Fibroblast of the aortic adventitia (primary cell): ENCODE measurements at places on chromosomes 5 and 9. TPM values are rescaled to one million over a fixed set of nuclear protein-coding genes. Genes with fewer than 3 reads are reported as not detected.
A peak's percentile ranks its signal among the peaks of the same experiment; 100 is the strongest.

NSG2 gene
- not detected in 2 replicates for total RNA-seq

QRFP gene
- total RNA-seq: not detected in 2 replicates

PDE8B gene
- total RNA-seq: not detected in 2 replicates

LEAP2 gene
- 0.18 and 0.74 TPM in 2 replicates for total RNA-seq

LCN9 gene
- total RNA-seq: not detected in 2 replicates

C9orf153 gene
- total RNA-seq: 0.41 and 0.45 TPM in 2 replicates

ZNF366 gene
- total RNA-seq: not detected in 2 replicates

SHROOM1 gene
- 1.2 and 7.6 TPM in 2 replicates for total RNA-seq

GARIN3 gene
- total RNA-seq: not detected in 2 replicates

PHF24 gene
- total RNA-seq: under 0.01 and 0.16 TPM in 2 replicates

LCN15 gene
- not detected in 2 replicates for total RNA-seq

WDR38 gene
- not detected in 2 replicates for total RNA-seq

ANGPTL2 gene
- total RNA-seq: 41.0 and 47.5 TPM in 2 replicates

PCDHA7 gene
- total RNA-seq: 0.18 and 0.41 TPM in 2 replicates

TSSK1B gene
- total RNA-seq: 1.4 TPM in 1 of 2 replicates, not detected in the other

- DNase-seq: no peak
These were observed 20.1 kb upstream of the FCN2 start for GRCh38 chr9:134860510-134860909.

DNA sequence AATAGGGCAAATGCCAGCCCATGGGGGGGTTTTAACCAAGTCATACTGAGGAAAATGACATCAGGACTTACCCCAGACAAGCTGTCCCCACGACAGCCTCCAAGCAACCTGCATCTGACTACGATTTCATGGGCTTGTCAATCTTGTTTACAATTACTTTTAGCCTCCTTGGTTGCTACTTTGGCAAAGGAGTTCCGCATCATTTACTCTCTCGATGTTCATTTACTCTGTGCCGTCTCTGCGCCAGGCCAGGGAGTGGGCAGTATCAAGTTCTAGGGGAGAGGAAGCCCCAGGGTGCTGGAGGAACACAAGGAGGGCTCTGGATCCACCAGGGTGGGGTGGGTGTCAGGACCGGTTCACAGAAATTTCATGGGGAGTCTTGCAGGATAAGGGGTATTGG is 23.9 kb downstream of the PTPN3 start:
- DNase-seq: no peak

DNA sequence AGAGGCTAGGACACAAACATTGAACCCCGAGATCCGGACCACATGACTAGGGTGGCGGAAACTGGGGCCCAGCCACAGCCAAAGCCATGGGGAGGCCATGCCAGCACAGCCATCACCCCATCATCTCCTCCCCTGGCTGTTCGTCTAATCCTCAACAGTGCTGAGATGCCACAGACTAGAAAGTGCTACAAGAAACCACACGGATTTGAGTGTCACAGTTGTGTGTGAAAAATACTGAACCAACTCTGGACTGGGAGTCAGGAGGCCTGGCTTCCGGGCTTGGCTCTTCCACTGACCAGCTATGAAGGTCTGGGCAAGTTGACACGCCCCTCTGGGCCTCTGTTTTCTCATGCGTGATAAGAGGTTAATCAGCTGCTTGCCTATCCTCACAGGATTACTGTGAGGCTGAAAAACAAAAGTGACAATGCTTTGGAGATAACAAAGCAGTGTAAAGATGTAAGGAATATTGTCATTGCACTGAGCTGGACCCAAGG is 38.8 kb upstream of the SHB start:
- peak; percentile 9 for DNase-seq

DNA sequence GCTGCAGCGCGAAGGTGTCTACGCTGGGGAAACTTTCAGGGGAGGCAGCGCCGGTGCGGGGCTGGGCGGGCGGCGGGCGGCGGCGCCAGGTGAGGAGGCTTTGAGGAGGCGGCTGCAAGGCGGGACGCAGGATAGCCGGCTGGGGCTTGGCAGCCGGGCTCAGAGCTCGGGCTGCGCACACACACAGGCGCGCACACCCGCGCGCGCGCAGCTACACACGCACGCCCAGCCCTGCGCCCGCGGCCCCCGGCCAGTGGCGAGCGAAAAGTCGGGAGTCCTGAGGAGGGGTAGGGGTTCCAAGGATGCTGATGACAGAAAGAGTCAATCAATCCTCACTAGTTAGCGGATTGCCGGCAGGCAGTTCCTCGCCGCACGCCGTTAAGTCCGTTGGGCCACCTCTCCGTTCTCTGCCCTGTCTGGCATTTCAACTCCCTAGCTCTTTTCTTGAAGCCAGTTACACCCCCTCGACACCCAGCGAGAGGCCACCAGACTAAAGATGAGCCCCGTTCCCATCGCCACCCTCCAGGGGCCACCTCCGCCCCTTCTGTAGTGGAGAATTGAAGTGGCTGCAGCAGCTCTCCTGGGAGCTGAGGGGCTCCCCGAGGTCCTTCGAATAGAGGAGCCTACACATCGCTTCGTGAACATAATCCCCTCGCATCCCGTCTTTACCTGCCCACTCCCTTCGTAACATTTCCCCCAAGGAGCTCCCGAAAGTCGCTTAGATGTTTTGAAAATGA is 1640.3 kb upstream of the C9orf72 start:
- DNase-seq: no peak

DNA sequence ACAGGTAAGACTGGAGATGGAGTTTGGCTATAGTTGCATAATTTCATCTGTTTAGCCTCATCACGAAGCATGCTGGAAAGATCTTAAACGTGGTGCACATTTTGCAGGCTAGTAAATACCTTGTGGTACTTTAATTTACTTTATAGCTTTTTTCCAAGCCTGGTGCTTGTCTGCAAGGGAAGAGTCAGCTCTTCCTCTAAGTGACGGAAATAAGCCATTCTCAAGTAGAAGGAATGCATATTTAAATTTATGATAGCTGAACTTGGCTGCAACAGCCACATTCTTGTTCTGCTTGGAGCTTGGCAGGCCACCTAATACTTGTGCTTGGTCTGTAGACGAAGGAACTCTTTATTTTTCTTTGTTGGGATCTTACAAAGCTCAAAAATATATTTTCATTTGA is 188.0 kb upstream of the PIK3R1 start:
- DNase-seq: peak; percentile 91

- peak; percentile 30 for DNase-seq
These were observed 253.5 kb upstream of the ATP10B start for GRCh38 chr5:161105525-161105924.

- DNase-seq: no peak
These were observed 117.4 kb upstream of the GRIA1 start for GRCh38 chr5:153373130-153373498.

DNA sequence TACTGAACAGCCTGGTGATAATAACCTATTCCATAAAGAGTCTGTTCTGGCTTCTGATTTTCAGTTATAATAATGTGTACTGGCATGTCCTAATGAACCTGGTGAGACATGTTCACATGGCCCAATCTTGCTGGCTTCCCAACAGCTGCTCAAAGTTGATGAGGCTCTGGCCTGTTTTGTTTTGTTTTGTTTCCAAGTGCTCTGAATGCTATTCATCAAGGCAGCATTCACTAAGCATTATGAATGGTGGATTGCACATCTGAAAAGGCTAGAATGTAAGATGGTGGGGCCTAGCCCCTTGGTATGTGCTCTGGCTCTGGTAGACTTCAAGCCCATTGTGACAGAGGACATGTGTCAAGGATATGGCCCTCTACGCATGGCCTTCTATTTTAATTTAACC is 388.5 kb downstream of the PSAT1 start:
- no peak for DNase-seq

DNA sequence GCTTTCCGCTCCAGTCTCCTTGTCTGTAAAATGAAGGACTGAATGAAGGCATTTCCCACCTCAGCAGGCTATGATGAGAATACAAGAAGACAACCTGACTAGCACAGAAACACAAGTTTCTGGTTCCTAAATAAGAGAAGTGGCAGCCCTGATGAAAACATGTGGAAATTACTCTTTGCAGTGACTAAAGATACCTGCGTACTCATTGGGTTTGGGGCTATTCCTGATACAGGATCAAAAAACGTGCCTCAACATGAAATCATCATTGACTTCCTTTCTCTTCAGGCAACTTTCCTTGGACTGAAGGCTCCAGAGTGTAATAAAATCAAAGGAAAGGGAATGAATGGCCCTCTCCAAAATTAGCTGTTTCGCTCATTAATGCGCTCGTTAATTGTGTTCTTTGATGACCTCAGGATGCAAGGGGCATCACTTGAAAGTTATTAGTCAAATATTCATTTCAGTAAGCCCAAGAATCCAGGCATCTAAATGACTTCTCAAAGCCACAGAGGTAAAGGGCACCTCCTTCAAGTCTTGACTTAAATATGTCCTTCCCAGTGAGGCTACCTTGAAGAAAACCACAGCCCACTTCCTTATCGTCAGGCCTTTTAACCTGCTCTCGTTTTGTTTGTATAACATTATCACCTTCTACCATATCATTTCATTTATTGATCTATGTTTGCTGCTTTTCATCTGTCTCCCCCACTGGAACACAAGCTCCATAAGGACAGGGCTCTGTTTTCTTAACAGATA is 68.9 kb downstream of the RASEF start:
- no peak for DNase-seq

DNA sequence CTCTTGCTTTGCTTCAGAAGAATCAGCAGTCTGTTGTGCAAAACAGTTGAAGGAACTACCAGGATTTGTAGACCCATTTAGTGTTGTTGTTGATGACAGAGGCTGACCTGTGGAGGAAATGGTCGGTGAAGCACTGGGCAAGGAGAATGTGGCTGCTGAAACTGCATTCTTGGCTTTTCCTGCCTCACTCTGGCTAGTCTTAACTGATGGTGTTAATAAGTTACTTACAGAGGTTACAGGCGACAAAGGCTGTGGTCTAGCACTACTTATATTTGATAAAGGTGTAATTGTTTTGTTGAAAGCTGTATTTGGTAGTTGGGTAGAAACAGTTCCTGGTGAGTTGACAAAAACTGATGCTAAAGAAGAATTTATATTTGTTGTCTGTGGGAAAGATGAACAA is 31.5 kb downstream of the MLANA start:
- DNase-seq: no peak

GRCh38 chr5:962801-963200 is 45.8 kb upstream of the NKD2 start:
- DNase-seq: no peak

DNA sequence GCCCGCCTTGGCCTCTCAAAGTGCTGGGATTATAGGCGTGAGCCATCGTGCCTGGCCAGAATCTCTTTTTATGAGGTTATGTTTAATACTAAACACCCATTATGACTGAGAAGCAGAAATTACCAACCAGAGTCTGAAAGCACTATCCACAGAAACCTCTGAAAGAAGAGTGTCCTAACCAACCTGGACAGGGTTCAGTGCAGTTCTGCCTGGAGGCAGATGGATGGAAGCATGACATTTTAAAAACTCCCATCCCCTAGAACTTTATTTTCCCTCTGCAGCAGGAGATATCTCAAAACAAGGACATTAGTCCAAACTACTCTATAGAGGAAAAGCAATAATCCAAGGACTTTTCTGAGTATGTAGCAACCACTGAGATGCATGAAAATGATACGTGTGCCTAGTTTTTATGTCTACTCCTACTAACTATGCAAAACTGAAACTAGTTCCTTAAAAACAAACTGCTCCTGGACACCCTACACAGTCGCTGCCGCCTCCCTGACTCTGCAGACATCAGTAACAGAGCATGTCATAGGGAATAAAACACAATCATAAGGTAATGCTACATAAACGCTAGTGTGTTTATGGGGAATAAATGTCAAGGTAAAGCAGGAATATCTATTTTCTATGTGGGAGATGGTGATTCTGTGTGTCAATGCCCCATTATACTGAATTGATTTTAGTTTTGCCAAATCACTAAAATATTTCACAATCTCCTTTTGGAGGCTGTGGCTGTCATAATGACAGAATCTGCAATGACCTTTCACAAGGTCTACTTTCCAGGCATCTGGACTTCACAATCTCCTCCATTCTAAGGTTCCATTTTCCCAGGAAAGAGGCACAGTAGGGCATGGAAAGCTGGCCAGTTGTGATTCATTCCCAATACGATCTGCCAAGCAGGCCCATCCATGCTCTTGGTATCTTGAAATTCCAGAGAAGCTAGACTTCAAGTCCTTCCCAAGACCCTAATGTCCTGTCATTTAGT is 122.8 kb downstream of the SIL1 start:
- peak; percentile 40 for DNase-seq

- DNase-seq: peak; percentile 79
These were observed 38.7 kb downstream of the NLN start for GRCh38 chr5:65760504-65761275.

DNA sequence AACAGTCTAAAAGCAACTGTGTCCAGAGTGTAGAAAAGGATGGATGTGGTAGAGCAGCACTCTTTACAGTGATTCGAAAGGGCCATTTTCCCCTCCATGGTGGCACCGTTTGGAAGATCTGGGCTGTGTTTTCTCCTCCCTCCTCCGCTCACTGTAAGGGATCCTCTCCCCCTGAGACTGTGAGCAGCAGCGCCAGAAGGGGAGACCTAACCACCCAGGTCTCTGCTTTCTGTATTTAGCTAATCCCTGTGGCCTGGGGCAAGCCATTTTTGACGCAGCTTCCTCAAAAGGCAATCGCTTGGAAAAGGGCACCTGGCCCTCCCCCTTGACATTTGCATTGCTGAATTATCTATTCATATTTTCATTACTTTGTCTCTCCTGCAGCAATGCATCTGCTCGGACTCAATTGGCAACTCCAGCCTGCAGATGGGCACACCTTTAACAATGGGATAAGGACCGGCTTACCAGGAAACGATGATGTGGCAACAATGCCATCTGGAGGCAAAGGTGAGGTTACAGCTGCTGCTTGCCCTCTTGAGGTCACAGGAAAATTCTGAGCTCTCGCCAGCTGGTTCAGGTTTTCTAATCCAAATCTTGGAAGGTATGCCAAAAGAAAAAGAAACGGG is 244.3 kb upstream of the WWC1 start:
- DNase-seq: peak; percentile 29

- DNase-seq: no peak
These were observed 1660.8 kb upstream of the ACO1 start for GRCh38 chr9:30723656-30724055.

- DNase-seq: no peak
These were observed 141.2 kb upstream of the TBC1D2 start for GRCh38 chr9:98396656-98397055.

DNA sequence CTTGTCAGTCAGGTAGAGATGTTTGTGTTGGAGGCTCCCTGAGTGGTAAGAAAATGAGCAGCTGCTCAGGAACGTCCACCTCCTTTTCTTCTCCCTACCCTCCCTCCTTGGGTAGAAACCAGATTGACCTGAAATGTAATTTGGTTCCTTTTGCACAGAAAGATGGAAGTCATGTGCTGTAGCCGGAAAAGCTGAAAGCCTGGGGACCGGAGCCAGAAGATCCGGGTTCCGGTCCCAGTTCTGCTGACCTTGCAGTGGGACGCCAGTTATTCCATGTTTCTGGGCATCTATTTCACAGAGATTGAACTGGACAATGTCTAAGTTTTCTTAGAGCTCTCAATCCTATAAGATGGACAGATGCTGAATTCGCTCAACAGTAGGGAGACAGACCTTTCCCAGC is 40.1 kb downstream of the SLC36A1 start:
- no peak for DNase-seq

GRCh38 chr5:179820127-179820482 is 600 bp upstream of the SQSTM1 start:
- peak; percentile 37 for DNase-seq
